ENCODE measurements at places on chromosomes 6 and 20.

DNA sequence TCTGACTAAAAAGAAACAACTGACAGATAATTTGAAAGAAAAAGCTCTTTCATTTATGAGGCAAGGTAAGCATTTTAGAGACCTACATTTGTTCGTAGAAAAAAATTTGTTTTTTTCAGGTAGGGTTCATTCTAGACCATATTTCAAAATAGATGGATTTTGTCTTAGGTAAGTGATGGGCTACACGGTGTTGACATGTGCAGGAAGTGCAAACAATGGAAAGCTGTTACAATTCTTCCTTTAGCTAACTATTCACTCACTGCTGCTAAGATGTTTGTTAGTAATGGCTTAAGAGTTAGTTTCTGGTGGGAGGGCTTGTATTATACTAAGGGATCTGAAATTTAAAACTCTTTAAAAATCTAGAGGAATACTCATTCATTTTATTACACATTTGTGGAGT, 96.7 kb downstream of the CD109 start:
- no peak for DNase-seq

DNA sequence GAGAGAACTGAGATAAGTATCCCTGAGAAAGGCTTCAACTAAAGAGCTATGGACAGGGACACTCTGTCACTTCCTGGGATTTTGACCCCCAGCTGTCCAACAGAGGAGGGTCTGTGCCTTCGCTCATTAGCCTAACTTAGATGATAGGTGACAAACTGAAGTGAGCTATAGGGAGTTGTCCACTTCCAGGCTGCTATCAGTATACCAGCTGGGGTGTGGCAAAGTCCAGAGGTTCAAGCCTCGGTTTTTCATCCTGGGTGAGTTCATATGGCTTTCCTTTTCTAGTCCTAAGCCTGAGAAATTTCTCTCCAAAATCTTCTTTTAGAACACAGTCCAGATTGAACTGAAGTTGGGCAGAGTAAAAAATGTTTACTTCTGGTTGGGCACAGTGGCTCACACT, 5.9 kb upstream of the PAQR8 start:
- no peak for DNase-seq

DNA sequence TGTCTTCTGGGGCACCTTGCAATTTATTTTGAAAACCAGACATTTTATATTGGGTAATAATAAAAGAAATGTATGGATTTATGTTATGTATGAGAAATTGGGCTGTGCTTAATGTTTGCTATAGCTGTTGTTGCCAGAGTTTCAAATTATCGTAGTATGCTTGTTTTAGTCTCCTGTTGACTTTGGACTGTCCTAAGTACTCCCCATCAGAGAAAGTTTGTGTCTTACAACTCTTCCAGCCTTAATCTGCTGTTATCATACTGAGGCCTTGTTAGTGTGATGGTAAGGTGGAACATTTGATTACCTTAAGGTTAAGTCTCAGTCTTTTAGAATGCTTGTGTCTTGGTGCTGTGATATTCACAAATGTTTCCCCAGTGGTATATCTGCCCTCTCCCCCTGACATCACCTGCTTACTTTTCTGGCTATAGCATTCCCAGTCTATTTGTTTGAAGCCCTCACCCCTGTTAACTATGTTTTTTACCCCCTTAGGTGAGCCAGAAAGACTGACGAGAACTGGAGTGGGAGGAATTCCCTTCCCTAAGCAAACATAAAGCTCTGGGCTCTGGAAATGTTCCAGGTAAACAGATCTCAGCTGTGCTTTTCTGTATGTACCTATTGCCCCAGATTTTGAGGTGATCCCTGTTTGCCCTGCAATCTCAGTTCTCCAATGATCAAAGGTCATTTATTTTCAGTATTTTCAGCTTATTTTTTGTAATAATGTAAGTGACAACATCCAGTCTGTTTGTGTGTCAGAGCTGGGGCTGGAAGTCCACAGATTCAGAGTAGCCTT, 581.1 kb upstream of the CITED2 start:
- no peak for DNase-seq

- DNase-seq: no peak
Observed at GRCh38 chr20:56393653-56394052, 1.2 kb downstream of the CSTF1 start.

- no peak for DNase-seq
Observed at GRCh38 chr6:97656706-97657350, 373.8 kb upstream of the MMS22L start.

- DNase-seq: no peak
Observed at GRCh38 chr6:68741501-68742386, 106.7 kb downstream of the ADGRB3 start.

GRCh38 chr6:160088784-160089533, 32.7 kb upstream of the SLC22A1 start:
- no peak for DNase-seq

- DNase-seq: no peak
Observed at GRCh38 chr6:105310947-105311346, 91.9 kb downstream of the PREP start.

DNA sequence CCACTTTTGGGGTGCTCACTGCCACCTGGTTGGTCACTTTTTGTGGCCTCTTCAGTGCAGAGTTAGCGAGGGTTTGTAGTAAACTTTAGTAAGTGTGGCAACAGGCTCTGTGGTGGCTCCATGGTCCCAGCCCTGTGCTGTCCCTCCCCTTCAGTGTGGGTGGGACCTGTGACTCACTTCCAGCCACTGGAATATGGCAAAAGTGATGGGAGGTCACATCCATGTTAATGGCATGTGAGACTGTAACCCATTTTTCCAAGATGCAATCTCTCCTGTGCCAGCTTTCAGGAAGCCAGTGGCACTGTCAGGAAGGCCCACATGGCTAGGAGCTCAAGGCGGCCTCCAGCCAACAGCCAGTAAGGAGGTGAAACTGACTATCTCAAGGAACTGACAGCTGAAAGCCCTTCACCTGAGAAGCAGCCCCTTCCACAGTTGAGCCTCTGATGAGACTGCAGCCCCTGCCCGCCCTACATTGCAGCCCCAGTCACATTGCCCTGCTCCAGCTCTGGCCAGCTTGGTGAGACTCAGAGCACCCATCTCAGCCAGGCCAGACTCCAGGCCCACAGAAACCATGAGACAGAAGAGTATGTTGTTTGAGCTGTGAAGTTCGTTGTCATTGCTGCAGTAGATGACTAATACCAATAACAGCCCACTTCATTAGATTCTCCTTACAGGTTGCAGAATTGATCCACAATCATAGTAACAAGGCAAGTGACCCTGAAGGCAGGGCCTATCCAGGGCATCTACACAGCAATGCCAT, 13.1 kb upstream of the CST7 start:
- DNase-seq: no peak

GRCh38 chr6:24858177-24858653, 59.5 kb upstream of the ARMH2 start:
- DNase-seq: peak; percentile 83

DNA sequence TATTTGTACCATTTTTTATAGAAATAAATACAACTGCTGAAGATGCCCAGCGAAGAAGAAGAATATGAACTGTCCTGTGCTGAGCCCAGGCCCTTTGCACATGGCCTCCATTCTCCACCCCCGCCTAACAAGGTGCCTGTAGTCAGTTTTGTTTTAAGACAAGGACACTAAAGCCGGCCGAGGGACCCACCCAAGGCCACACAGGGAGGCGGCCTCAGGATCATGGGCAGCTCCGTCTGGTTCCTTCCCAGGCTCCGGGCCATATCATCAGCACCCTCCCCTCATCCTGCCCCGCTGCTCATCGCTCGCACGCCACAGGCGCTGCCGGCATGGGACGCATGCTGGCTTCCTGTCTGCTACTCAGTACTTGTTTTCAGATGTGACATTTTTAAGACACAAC, 21.3 kb downstream of the PSMG4 start:
- no peak for DNase-seq

All from GM12865 (cell line).